SHP77 (cell line): ENCODE measurements at places on chromosomes 4 and X.

GRCh38 chr4:106582103-106582502 lies 213.5 kb upstream of the GIMD1 start:
- DNase-seq, result no peak

GRCh38 chr4:102858828-102859464 lies 9.8 kb upstream of the CISD2 start:
- no peak for DNase-seq

DNA sequence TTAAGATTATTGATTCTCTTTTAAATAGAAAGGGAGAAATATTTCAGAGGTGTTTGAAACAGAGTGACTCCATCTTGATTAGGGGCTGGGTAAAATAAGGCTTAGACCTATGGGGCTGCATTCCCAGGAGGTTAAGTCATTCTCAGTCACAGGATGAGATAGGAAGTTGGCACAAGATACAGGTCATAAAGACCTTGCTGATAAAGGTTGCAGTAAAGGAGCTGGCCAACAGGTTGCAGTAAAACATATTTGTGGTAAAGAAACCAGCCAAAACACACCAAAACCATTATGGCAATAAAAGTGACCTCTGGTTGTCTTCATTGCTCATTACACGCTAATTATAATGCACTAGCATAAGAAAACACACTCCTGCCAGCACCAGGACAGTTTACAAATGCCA lies 165.0 kb downstream of the SPIN4 start:
- DNase-seq, result no peak

DNA sequence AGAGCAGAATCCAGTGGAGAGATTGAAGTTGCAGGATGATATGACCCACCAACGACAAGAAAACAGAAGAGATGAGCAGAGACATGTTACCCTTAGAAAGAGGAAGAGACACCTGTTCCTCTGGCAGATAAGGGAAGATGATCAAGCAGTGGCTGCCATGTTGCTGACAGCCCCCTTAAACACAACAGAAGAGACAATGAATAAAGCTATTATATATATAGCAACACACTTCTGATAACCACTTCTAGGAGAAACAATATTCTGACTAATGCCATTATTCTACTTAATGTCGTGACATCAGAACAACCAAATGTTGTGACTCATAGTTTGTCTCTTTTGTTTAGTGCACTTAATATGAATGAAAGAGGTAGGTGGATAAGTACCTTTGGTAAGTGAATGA lies 44.9 kb downstream of the SH3RF1 start:
- DNase-seq, result no peak

GRCh38 chr4:130233377-130234047 lies 1137.6 kb downstream of the C4orf33 start:
- no peak for DNase-seq

DNA sequence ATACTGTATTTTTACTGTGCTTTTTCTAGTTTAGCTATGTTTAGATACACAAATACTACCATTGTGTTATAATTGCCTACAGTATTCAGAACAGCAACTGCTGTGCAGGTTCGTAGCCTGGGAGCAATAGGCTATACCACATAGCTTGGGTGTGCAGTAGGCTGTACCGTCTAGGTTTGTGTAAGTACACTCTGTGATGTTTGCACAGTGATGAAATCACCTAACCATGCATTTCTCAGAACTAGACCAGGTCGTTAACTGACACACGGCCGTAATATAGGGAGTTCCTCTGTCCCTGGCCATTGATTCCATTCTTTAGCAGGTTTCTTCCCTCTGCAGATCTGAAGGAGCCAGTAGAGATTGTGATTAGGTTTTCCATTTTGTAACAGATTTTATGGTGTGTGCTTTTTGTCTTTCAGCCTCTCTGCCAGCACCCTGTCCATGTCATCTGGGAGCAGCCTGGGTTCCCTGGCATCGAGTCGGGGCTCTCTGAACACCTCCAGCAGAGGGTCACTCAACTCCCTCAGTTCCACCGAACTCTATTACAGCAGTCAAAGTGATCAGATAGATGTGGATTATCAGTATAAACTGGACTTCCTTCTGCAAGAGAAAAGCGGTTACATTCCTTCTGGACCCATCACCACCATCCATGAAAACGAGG lies 59.5 kb downstream of the CLDN22 start:
- no peak for DNase-seq

DNA sequence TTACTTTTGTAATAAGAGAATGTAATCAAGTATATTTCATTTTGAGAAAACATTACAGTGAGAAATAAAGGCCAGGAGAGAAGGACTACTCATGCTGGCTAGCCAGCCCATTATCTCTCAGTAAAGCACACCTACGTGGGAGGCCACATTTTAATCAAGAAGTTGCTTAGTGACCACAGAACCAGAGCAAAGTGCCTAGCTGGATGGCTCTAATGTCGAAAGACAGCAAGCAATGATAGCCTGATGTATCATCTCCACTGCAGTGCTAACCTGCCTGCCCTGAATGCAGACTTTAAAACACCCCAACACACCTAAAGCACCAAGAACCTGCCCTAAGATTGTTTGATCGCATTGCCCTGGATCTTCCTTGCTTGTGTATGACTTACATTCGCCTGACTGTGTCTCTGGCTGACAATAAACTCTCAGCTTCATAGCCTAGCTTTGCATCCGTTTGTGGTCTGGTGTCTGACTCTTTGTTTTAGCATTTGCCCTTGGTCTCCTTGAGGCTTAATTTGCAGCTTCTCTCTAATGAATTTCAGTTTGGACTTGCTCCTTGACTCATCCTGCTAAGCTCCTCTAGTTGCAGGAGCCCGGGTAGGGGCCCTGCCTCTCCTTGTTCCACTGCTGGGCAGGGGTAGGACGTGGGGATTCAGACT lies 31.4 kb upstream of the SOWAHD start:
- DNase-seq, result no peak

GRCh38 chr4:68489338-68489737 lies 42.1 kb downstream of the TMPRSS11E start:
- DNase-seq, result no peak

- DNase-seq, result no peak
These were observed 16.4 kb upstream of the HMGB3 start for GRCh38 chrX:150966742-150967141.

DNA sequence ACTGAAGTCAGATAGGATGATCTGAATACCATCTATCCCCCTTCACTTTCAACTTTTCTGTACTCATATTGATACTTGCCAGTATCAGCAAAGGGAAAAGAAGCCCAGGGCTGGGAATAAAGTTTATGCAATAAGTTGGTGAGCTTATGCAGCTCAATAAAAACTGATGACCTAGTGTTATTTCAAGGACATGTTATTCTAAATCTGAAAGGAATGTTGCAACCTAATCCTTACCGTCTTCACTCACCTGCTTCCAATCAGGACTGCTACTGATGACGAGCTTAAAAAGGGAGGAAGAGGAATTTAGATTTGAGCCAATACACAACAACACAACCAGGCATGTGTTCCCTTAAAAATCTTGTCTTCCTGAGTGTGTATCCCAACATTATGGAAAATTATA lies 419.9 kb downstream of the SPRY1 start:
- no peak for DNase-seq
